ENCODE measurements at places on chromosomes 12 and 14.

DNA sequence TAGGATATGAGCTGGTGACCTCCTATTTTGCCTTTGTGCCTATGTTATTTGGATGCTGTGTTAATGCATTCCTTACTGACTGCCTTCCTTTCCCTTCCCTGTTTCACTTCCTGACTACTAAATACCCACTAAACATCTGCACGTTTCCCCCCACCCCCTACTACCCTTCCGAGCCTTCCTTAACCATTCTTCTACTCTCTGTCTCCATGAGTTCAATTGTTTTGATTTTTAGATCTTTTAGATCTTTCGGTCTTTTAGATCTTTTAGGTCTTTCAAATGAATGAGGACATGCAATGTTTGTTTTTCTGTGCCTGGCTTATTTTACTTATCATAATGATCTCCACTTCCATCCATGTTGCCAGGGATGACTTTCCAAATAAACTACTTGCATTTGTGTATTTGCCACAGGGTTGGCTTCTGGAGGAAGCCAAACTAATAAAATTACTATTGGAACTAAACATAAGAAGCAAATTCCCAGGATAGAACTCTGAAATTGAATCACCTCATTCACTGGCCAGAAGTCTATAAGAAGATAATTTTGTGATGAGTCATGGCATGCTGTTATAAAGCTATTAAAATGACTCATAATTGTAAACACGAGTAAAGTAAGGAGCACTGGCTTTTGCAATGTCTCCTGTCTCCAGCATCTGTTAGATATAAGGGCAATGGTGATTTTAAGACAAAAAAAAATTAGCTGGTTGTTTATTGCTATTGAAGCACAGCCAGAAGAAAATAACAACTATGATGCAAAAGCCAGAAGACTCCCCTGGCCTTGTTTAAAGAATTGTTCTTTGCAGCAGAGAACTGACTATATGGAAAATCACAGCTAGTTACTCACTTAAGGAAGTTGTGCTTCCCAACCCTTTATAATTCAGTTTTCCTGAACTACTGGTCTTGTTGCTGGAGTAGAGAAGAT, 586.3 kb downstream of the LRFN5 start:
- DNase-seq: peak; percentile 32

GRCh38 chr12:106125351-106126095, 13.2 kb downstream of the NUAK1 start:
- DNase-seq: no peak

DNA sequence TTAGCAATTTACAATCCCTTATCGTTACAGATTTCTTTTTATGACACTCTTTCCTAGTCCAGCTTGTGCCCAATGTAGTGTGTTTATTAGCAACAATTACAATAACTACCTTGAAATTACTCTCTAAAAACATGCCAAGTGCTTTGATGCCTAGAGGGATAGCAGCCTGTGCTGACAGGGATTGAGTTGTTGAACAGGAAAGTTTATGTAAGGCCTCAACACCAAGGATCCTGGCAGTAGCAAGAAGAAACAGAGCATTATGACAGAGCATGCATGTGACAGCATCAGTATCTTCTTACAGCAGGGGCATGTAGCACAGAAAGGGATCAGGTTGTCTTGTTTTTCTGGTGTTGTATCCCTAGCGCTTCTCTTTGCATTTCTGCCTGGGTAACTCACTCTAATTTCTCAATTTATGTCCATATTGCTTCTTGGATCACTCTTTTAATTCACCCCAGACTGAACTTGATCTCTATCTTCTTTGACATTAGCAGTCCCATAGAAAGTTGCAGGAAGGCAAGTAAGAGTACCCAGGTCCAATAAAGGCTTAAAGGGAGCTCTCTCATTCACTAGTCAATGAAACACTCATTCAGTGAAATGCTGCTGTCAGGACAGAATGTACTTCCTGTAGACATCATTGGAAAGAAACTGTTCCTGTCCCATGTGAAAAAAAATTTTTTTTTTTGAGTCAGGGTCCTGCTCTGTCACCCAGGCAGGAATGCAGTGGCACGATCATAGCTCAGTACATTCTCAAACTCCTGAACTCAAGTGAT, 220.0 kb upstream of the GRIP1 start:
- no peak for DNase-seq

DNA sequence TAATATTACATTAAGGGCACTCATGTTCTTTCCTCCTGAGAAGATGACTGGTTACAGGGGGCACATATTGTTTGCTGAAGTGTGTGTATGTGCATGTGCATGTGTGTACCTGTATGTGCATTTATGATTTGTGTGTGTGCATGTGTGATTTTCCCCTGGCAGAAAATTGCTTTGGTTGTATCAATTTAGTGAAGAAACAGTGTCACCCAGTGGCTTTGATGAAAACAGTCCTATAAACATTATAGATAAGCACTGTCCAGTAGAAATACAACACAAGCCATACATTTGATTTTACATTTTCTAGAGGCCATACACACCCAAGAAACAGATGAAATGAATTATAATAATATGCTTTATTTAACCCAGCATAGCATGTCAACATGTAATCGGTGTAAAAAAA, 8.6 kb downstream of the PDE3A start:
- DNase-seq: no peak

DNA sequence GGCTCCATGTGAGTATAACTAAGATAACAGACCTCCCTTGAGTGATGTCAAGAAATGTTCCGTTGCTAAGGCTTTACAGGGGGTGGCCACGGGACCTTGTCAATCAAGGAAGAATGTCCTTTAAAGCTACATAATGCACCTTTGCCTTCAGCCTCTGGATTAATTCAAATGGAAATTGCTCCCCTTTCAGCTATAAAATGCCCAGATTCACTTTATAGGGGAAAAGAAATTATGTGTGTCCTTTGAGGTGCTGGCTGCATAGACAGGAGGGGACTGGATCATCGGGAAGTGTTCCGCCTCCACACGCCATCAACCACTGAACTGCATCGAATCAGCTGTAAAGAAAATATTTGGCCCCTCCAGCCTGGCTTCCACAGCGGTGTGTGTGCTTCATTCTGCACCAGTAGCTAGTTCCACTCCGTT, 415.4 kb downstream of the DPF3 start:
- DNase-seq: no peak

DNA sequence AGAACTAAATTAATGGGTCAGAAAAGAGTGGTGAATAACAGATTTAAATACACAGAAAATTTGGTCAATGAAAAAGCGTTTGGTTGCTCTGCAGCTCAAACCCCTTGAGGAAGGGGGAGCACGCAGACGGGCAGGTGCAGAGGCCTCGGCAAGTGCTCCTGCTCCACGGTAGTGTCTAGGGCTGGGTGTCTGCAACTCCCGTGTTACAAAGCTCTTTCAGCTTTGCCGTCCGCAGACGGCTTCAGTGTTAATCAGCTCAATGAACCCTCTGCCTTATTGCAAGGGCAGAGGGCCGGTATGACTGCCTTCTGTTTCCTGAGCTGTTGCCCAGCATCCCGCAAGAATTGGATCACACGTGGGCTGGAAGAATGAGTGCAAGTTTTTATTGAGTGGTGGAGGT, 125.7 kb upstream of the TRHDE start:
- DNase-seq: no peak

GRCh38 chr12:49622501-49623141, 740 bp upstream of the PRPF40B start:
- DNase-seq: no peak

- no peak for DNase-seq
Observed at GRCh38 chr12:119728444-119728745, 60.5 kb downstream of the PRKAB1 start.

DNA sequence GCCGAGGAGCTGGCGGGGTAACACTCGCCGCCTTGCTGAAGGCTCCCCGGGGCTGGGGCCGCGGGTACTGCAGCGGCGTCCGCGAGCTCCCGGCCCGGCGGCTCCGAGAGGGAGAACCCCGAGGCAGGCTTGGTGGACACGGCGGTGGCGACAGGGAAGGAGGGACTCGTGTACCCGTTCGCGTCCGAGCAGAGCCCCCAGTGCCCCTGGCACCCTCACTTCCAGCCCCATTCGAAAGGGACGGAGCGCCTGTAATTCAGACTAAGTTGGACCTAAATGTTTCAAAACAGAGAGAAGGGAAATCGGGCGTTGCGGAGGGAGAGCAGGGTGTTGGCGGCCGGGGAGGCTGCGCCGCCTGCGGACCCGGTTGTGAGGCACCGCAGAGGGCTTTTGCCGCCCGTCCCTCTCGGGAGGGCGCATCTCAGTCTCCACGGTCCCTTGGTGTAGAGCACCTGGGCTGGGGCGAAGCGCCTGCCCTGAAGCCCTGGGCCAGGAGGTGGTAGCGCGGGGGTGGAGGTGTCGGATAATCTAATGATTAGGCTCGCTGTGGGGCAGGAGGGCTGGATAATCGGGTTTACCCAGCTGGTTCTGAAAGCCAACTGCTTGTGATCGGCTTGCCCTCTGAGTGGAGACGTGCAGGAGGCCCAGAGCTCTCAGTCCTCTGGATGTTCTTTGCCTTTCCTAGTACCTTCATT, 771 bp downstream of the DAAM1 start:
- no peak for DNase-seq

- no peak for DNase-seq
Observed at GRCh38 chr12:90410962-90411361, 544.0 kb downstream of the CCER1 start.

GRCh38 chr12:113756609-113757008, 209.5 kb downstream of the RBM19 start:
- DNase-seq: no peak

DNA sequence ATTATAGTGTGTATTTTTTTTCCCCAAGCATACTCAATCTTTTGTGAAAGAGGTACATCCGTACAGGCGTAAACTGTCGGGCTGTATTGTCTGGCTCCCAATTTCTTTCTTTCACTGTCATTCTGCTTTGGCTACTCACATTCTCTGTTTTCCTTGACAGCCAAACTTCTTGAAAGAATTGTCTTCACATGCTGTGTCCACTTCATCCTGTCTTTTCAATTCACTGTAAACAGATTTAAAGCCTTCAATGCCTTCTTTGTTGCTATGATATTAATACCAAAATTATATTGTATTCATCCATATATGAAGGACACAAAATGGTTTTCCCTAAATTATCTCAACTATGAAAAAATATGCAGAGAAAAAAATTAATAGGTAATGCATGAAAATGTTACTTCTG, 6.0 kb upstream of the ATP23 start:
- no peak for DNase-seq

- DNase-seq: peak; percentile 5
Observed at GRCh38 chr12:19683178-19683927, 244.1 kb downstream of the AEBP2 start.

DNA sequence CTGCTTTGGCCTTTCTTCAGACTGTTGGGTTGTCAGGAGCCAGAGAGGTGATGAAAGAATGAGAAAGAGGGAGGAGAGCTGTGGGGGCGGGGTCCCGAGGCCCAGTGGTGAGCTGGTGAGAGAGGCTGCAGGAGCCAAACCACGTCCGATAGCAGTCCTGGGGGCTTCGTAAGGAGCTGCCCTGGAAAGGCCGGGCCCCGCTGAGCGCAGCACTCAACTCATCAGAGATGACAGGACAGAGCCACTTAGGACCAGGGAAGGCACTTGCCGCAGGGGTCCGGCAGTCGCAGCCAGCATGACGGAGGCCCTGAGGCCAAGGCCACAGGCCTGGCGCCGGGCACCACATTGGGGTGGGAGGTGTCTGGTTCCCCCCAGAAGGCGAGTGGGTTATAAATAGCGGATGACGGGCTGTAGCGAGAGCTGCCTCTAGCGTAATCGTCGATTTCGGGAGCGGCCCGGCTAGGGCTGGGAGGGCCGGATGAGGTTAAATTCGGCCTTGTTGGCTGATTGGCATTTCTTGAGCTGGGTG, 179.0 kb downstream of the TSPAN9 start:
- DNase-seq: no peak

DNA sequence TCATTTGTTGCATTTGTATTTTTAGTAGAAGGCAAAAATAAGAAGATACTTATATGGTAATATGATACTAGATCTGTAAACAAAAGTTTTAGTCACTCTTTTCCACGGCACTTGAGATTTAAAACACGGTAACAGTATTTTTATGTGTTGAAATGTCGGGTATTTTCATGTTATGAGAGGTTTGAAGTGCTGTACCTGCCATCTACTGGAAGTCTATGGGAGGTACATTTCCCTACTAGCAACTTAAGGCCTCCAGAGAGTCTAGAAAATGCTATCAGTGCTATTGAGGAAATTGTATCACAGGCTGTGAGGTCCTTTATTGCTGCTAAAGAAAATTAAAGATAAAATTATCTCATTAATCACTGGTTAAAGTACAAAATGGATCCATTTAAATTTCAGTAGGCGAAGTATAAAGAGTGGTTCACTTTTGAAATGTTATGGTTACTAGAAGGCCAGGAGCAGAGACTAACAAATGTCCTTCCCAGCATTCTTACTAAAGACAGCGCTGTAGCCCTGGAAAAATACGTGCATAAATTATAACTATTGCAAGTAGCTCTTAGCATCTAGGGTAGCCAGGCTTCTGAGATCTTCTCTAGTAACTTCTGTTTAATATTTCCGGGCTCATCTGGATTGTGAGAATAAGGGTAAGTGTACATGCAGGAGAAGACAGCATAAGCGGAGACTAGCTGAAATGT, 77.6 kb upstream of the PRKD1 start:
- DNase-seq: no peak

GRCh38 chr12:108724054-108724889, 7.0 kb downstream of the CORO1C start:
- no peak for DNase-seq

- DNase-seq: no peak
Observed at GRCh38 chr14:33282331-33283230, 343.9 kb downstream of the NPAS3 start.

DNA sequence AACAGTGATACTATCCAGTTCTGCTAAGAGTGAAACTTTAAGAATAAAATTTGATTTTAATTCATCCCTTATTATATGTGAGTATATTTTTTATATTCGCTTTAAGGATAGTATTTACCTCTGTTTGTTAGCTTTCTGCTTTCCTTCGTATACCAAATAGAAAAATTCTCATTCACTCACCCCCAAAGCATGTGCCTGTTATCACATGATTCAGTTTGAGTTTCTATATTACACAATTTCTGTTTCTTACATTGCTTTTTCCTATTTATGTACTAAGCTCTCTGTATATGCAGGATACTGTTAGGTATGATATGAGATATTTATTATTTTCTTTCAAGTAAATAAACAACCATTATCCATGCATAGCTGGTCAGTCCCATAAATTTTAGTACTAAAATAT, 275.2 kb downstream of the FBXL14 start:
- DNase-seq: no peak

GRCh38 chr12:98744680-98745079, 99.6 kb downstream of the APAF1 start:
- no peak for DNase-seq

- peak; percentile 81 for DNase-seq
Observed at GRCh38 chr12:99455350-99456035, 192.1 kb upstream of the GARIN6 start.

- no peak for DNase-seq
Observed at GRCh38 chr12:108622421-108622820, 11.3 kb downstream of the SELPLG start.

- DNase-seq: no peak
Observed at GRCh38 chr12:48459259-48459658, 13.1 kb upstream of the ANP32D start.

Data from SW 1271 (cell line).